ENCODE measurements at places on chromosomes 13 and 19.

- DNase-seq, result no peak
These were observed 932.5 kb upstream of the MIR17HG start for GRCh38 chr13:90414691-90415596.

DNA sequence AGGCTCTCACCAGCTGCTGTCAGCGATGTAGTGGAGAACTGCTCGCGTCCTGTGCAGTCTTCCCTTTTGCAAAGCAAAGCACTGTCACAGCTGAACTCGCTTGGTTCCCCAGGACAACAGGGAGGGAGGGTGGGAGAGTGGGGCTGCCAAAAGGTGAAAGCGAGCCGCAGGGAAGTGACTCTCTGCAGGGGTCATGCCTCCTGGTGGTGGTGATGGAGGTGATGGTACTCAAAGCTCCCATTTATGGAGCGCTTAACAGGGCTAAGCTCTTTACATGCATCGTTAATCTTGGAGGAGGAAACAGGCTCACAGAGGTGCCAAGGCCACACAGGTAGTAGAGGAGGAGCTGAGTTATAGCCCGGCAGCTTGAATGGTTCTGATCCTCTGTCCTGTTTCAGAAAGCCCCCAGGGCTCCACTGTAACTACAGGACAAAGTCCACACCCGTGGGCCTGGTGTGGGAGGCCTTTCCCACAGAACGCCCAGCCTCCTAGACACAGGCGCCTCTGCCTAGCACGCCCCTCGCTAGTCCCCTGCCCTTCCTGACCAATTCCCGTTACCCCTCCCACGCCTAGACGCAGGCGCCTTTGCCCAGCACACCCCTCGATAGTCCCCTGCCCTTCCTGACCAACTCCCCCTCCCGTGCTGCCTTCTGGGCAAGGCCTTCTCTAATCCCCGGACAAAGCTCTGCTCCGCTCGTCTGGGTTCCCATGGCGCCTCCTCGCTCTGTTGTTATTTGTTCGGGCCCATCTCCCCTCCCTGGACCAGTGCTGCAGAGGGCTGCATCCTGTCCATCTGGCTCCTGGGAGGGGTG is 10.7 kb downstream of the PPP1R37 start:
- no peak for DNase-seq

- DNase-seq, result no peak
These were observed 5.4 kb downstream of the TFDP1 start for GRCh38 chr13:113589961-113590339.

DNA sequence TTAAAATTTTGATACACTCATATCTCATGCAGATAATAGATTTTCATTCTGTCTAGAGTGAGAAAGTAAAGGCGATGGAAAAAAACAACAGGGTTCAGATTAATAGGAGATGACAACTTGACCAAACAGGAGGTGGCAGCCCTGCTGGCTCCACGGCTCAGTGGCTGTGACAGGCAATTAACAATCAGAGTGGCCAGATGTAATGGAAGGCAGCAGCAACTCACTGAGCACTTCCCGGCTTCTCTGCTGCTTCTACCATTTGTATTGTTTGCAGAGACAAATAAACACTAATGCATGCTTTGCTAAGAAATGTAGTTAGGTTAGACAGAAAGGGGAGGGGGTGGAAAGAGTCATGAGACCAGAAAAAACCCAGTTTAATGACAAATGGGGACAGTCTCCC is 473.0 kb upstream of the SLC10A2 start:
- DNase-seq, result no peak

DNA sequence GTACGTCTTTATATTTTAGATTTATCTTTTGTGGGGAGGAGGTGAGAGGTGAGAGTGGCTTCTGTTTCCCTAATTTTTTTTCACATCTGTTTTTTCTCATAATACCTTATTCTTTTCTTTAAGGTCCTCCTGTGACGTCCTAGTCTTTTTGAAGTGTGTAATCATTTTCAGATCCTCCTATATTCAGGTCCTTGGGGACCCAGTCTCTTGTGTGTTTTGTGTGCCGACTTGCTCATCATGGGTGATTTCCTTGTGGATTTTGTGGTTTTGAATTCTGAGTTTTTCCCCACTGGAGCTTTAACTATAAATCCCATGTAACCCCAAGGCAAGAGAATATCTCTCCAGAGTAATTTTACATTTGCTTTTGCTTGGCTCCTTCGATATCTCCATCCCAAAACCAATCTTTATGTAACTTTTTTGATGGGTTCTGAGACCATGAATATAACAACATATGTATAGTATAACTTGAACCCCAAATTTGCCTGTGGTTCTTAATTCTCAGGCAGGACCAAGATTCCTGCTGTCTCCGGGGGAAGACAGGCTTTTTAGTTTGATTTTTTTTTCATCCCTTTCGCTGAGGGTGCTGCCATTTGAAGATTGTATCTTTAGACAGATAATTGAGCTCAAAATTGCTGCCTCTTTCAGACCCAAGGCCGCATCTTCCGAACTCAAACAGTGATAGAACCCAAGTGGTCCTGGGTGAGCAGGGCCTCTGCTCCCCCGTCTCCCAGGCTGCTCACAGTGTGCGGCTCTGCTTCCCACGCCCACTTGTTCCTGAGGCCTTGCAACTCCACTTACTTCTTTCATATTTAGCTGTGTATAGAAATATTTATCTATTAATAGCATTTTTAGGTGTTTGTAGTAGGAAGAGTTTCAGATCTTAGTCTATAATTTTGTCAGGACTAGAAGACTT is 59.1 kb upstream of the GPR183 start:
- no peak for DNase-seq

- DNase-seq, result no peak
These were observed 487.8 kb downstream of the KCTD12 start for GRCh38 chr13:76398425-76398824.

GRCh38 chr13:34006011-34006410 is 188.1 kb downstream of the RFC3 start:
- no peak for DNase-seq

GRCh38 chr19:15418231-15418578 is 583 bp downstream of the AKAP8L start:
- DNase-seq, result no peak

GRCh38 chr19:46608581-46609345 is 7.6 kb downstream of the CALM3 start:
- DNase-seq, result no peak

DNA sequence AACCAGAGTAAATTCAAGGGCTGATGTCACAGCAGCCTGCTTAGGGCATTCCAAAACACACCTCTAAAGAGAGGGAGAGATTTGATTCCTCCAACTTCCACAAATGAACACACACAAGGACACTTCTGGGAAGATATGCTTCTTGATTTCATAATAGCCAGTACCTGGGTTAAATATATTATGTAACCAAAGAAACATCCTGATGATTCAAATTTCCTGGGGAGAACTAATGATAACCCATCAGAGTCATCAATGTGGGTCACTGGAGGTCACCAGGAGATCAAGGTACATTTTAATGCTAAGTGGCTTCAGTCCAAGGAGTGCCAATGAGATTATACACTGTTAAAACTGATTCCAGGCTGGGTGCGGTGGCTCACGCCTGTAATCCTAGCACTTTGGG is 54.0 kb upstream of the DOCK9 start:
- no peak for DNase-seq

DNA sequence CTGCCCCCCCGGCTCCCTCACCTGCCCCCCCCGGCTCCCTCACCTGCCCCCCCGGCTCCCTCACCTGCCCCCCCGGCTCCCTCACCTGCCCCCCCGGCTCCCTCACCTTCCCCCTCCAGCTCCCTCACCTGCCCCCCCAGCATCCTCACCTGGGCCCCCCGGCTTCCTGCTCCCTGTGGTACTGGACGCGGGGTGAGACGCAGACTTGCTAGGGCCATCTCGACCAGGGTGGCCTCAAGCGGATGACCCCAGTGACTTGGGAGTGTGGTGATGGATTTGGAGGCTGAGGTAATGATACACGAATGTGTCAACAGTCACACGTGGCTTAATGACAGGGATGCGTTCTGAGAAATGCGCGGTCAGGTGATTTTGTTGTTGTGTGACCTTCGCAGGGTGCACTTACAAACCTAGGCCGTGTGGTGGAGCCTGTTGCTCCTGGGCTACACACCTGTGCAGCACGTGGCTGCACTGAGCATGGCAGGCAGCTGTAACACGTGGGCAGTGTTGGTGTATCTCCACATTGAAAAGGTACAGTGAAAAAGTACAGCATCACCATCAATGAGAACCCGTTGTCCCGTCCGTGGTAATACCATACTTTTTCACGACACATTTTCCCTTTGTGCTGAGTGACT is 197.8 kb downstream of the TEX29 start:
- no peak for DNase-seq

- DNase-seq, result peak; percentile 56
These were observed at the start of gene GIPR for GRCh38 chr19:45667620-45668341. Gene GIPR (plus strand): TSS chr19:45668221. CDS start chr19:45669521, 1,300 bp downstream.

GRCh38 chr13:62432906-62433305 is 1017.3 kb upstream of the PCDH20 start:
- DNase-seq, result no peak

DNA sequence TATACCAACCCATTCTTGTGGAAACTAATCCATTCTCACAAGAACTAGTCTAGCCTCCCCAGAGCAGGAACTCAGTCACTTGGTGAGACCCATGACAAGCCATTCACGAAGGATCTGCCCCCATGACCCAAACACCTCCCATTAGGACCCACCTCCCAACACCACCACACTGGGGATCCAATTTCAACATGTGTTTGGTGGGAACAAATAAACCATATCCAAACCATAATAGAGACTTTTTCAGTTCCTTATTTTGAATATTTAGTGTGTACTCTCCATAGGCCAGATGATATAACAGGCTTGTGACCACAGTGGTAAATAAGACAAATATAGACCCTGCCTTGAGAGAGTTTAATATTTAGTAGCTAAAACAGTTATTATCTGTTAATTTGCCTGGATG is 227.5 kb upstream of the SERP2 start:
- DNase-seq, result no peak

DNA sequence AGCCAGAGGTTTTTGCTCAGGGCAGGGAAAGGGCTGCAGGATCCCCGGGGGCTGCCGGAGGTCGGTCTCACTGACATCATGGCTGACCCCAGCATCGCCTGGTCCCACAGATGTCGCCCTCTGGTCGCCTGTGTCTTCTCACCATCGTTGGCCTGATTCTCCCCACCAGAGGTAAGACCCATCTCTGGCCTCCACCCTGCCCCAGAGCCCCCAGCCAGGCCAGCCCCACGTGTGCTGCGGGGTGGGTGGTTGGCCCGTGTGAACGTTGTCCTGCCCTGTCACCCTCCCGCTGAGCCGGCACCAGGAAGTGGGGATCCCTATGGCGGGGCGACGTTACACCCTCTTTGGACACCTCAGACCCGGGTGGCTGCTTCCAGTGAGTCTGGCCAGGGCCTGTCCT is 906 bp downstream of the FXYD5 start:
- peak; percentile 37 for DNase-seq

- no peak for DNase-seq
These were observed 2.5 kb downstream of the ATP4B start for GRCh38 chr13:113655346-113656002.

DNA sequence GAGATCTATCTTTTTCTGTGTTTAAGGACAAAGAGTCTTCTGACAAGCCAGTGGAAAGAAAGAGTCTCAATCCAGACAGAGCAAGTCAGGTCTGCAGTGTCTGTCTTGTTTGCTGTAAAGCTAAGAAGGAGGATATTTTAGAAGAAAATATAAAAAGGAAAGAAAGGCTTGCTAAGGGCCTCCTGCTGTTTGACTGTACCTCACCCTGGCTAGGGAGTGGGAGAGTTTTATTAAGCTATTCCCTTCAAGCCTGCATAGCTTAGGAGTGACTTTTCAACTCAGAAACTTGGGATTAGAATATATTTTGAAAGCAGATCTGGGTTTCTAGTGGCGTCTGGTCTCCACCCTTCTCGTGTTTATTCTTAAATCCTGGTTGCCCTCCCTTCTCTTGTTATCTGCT is 460.0 kb downstream of the COG6 start:
- no peak for DNase-seq

- DNase-seq, result no peak
These were observed 328.1 kb downstream of the MYO16 start for GRCh38 chr13:108957369-108958012.

DNA sequence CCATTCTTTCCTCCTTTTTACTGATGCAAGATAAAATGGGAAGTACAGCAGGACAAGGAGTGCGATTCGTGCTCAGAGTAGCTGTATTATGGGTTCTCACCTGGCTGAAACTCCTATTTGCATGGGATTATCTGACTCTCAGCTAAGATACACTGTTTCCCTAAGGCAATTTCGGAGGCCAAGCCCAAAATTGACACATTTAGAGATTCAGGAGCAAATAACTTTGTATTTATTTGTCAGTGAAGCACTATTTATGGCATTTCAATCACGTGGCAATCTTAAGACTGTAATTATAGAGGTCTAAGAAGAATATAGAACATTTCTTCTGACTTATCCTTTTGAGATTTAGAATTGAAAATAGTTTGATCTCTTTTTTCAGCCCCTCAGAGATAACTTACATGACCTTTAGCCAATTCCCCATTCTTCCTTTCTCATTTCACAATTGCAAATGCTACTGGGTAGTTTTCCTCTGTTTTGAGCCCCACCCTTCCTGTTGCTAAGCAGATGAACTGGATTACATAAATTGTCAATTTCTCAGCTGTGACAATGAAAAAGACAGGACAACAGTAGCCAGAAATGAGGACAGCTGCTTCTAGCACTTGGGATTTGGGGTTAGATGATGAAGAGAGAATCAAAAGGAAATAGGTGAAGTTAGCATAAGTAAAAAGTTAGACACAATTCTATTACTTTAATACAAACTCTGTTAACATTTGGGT is 122.7 kb upstream of the FRY start:
- no peak for DNase-seq

- DNase-seq, result no peak
These were observed 10.5 kb downstream of the IZUMO2 start for GRCh38 chr19:50152578-50152977.

DNA sequence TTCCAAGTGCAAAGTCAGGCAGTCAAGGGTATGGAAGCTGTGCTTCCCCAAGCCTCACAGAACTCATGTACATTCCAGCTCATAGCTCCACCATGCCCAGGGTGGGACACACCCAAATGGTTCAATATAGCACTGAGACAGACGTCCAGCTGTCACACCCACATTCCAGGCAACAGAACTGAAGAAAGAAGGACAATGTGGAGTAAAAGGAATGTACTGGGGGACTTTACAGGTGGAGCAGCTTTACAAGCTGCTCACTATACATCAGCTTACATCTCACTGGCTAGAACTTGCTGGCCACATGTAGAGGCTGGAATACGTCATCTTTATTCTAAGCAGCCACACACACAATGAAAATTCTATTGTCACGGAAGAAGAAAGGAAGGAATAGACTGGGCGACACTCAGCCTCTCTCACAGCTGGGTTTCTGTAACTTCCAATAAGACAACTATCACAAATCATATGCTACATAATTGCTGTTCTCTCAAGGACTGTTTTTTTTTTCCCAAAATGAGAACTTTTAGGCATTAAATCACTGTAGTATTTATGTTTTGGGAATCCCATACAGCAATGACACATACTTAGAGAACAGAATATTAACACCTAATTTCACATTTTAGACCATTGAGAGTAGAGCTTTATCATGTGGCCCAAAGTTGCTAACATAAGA is 86.1 kb downstream of the KLF12 start:
- no peak for DNase-seq
